ENCODE measurements at places on chromosomes 2 and 18.
A peak's percentile ranks its signal among the peaks of the same experiment; 100 is the strongest.

DNA sequence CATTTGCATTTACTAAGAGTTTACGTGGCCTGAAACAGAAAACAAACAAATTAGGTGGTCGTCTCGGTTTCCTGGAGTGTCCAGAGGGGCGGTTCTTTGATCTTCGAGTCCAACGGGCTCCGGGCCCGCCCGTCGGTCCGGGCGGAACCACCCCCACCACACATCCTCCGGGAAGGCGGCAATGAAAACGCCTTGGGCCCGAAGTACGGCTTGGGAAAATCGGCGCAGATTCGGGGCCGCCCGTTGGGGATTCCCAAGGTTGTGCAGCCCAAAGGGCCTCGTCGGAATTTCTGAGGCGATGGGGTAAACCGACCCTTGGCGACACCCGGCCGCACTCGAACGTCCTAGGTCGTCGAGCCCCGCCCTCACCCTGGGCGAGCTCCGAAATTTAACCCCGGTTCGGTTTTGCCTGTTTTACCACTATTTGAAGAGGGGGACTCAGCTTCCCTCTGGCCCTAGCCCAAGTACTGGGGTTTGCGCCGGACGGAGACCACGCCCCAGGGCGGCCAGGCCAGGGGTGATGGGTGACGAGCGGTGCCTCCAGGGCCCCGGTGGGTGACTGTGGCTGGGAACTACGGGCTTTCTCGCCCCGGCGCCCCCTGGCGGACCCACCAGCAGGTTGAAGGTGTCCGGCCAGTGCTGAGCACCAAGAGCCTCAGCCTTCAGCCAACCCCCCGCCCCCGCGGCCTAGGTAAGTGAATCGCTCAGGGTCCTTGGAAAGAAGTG lies 1.9 kb upstream of the CFAP53 start:
- peak; percentile 81 for DNase-seq

- peak; percentile 0 for DNase-seq
These were observed 154.6 kb downstream of the ANKRD36 start for GRCh38 chr2:97267411-97268074.

DNA sequence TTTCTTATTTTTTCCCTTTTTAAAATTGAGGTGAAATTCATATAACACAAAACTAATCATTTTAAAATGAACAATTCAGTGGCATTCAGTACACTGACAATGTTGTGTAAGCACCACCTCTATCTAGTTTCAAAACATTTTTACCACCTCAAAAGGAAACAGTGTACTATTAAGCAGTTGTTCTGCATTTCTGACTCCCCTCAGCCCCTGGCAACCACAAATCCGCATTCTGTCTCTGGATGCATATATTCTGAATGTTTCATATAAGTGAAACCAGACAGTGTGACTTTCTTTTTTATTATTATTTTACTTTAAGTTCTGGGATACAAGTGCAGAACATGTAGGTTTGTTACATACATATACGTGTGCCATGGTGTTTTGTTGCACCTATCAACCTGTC lies 19.2 kb upstream of the TANK start:
- DNase-seq = no peak

- DNase-seq = no peak
These were observed 108.6 kb upstream of the REV1 start for GRCh38 chr2:99598441-99598840.

DNA sequence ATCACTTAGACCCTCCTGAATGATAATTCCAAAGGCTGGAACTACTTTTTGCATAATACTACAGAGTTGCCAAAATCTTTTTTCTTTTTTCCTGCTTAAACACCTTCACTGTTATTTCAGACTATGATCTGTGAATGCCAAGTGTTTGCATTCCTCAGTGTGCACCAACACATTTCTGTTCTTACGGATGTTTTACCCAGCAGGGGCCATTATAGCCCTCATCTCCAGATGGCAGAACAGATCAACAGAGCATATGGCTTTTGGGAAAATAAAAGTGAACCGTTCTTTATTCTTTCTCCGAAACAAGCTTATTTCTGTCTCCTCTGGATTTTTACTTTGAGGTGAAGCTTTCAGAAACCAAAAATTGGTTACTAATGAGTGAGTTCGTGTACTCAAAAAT lies 1226.6 kb upstream of the FAM98A start:
- no peak for DNase-seq
